ENCODE measurements at places on chromosomes 2 and 18.

- DNase-seq, result no peak
These were observed 629.4 kb downstream of the TSN start for GRCh38 chr2:122384768-122385333.

DNA sequence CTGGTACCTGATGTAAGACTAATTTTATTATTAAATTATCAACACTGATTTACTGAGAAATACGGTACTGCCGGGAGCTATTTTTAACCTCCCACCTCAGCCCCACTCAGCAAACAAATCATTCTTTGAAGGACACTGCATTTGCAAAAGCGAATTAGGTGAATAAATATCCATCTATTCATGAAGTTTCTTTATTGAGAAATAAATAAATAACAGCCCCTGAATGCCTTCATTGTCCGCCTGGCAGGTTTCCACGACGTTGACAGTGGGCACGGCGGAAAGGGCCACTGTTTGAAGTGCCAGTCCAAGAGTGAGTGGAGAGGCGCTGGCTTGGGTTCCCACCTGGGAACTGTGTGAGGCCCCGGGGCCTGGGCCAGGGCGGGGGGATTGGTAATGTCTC is 15.7 kb downstream of the C1QL2 start:
- no peak for DNase-seq

DNA sequence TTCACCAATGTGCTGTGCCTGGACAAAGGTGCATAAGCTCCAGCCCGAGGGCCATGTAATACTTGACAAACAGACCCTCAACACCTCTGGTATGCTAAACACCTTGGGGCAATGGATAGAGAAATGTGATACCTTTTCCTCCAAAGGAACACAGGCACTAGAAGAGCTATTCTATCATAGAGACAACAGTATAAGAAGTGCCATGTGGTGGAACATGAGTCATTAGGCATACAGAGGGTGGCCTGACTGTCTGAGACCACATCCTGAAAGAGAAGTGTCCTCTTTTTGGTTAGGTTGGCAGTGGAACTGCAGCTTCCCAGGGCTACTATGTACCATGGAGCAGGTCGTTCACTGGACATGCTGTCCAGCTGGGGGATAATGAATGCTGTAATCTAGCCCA is 153.9 kb downstream of the INSIG2 start:
- DNase-seq, result no peak

DNA sequence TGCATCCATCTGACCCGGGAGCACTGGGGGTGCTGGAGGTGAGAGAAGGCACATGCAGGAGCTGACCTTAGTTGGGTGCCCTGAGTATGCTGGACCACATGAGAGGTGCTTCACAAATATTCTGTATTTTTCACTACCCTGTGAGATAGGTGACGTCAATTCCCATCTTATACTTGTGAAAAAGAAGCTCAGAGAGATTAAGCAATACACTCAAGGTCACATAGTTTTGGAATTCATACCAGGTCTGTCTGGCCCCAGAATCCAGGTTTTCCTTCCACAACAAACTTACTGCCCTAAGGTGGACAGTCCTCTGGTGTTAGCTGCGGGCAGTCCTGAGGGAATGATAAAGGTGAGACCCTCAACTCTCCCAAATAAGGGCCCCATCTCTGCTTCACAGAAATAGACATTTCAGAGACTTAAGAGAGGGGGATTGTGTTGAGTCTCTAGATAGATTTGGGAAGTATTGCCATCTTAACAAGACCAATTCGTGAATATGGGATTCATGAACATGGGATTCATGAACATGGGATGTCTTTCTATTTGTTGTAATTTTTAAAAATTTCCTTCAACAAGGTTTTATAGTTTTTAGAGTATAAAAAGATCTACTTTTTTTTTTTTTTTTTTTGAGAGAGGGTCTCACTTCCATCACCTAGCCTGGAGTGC is 64.0 kb upstream of the SMAD7 start:
- no peak for DNase-seq

GRCh38 chr2:209138079-209138478 is 285.8 kb upstream of the MAP2 start:
- no peak for DNase-seq

- no peak for DNase-seq
These were observed 97.6 kb upstream of the RAB6C start for GRCh38 chr2:129881786-129882396.

DNA sequence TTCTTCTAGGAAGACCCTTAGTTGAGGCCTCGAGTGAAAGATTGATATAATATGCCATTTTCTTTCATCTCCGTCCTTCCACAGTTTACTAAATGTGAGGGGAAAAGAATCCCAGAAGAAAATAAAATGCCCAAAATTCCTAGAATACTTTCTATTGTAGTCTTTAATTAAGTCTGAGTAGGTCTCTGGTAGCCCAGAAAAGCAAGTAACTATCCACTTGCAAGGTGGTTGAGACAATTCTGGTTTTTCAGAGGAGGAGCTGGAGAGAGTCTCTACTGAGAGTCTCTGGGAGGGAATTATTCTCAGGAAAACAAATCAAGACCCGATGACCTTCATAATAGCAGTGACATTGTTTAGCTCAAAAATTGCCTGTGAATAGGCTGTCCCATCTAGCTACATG is 63.9 kb upstream of the TTC39C start:
- no peak for DNase-seq

GRCh38 chr2:6177811-6178210 is 485.6 kb downstream of the SOX11 start:
- DNase-seq, result no peak

- DNase-seq, result no peak
These were observed 17.2 kb upstream of the SFXN5 start for GRCh38 chr2:73088703-73089102.

DNA sequence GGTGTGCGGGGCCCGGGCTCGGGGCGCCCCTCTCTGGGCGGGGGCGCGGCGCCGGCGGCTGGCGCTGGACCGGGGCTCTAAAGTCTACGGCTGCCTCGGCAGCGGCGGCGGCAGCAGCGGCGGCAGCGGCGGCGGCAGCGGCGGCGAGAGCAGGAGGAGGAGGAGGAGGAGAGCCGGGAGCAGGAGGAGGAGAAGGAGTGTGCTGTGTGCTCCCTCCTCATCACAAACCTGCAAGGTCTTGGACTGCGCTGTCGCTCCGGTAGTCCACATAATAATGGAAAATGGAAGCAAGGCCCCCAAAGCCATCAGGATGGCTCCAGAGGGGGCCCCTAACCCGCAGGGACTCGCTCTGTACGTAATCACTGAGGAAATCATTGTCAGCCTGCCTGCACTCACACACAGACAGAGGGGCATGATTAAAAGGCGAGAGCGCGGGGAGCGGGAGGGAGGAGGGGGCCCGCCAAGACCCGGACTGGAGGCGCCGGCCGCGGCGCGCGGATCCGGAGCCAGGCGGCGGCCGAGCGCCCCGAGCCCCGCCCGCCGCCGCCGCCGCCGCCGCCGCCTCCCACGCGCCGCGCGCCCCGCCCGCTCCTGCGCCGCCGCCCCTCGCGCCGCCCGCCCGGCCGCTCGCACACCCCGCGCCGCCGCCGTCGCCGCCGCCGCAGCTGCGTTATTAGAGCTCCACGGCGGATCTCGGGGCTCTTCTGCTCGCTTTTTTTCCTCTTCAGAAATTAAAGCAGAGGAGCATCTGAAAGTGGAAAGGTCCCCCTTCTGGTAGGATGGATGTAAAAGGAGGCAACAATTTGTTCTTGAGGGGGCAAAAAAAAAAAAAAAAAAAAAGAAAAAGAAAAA is at the start of gene ZNF521:
TSS of gene ZNF521 (minus strand) at position 390 of the 852 bp plus-strand sequence. CDS start 1,220 bp downstream, outside the sequence.
- DNase-seq, result no peak

DNA sequence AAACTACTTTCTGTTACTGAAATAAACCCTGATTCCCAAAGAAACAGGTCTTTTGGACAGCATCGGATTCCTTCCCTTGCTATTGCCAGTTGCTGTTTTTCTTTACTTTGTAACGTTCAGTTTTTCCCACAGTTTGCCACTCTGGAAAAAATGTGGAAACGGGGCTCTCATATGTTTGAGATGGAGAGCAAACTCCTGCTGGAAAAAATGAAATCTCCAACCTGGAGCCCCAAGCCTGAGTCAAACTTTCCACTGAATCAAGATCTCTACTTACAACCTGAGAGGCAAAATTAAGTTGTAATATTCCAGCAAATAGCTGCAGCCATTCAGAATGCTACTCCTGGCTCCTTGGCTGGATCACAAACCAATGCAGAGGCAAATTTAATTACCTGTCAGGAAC is 270.7 kb downstream of the SRBD1 start:
- DNase-seq, result no peak

DNA sequence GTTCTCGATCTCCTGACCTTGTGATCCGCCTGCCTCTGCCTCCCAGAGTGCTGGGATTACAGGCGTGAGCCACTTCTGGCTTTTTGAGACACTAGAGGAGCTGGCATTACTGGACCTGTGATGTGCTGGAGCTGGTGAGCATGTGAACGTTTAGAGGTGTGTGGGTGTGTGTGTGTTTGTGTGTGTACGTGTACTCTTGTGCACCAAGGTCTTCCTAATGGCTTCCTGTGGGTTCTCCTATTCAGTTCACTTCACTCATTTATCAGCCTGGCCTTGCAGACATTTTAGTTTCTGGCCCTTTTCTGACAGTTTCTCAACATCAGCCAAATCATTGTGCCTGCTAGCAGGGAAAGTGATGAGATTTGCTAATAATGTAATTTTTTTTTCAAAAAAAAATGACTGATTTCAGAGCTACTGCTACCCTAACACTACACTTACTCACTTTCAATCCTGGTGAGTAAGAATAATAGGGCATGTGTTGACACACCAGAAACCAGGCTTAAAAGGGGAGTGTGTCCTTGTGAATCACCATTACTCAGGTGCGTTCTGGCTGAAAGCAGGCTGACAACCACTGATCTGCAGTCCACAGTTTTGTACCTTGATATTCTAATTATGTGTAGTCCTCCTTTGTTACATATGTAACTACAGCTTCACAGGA is 41.0 kb upstream of the ACTR3 start:
- DNase-seq, result no peak

GRCh38 chr2:139790807-139791752 is 1010.9 kb upstream of the NXPH2 start:
- no peak for DNase-seq

- no peak for DNase-seq
These were observed 244.5 kb downstream of the MEIS1 start for GRCh38 chr2:66679442-66679841.

GRCh38 chr18:46622999-46623398 is 34.0 kb downstream of the LOXHD1 start:
- DNase-seq, result no peak

All from activated T-helper 1 cell treated with anti-CD3 and anti-CD28 coated beads, Interleukin-2, amount 50 U/mL, for 16 hours (primary cell).